ENCODE measurements at places on chromosomes 2 and 18.

DNA sequence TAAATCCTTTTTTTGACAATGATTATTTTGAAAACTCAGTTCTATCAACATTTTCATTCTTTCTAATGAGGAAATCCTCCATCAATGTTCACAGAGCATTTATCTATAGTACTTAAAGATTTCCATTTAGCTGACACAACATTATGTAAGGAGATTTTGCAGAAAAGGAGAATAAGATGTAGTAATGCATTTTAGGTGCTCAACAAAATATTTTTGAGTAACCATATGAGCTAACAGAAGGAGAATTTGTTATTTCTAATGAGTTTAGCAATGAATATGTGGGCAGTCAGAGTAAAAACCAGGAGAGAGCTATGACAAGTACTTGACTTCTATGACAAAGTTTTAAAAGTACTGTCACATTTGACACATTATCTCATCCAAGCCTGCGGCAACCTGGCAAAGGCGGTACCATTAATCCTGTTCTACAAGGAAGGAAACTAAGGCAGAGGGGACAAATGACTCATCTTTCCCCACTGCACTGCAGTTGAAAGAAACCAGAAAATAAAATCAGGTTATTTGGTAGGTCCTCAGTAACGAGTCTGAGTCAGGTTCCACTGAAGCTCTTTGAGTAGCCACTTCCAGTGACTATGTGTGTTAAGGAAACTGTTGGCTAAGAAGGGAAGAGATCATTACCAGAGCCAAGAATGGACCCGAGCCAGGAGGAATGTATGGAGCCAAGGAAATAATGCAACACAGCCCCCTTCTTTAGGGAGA is 134.1 kb upstream of the ITGB6 start:
- DNase-seq: peak; percentile 78

DNA sequence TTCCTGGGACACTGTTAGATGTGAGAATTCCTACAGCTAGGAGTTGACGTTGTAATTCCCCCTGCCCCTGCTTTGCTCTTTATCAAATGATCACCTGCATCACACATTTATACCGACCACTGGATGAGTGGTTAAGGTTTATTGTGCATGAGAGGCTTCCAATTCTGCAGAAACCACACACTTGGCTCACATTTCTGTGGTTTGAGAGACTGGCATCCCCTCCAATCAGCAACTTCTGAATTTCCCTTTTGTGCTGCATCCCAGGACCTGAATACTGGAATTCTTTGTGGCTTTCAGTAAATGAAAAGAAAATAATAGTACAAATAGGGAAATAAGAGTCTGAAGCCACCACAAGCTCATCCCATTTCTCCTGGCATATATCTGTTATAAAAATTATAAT is 628.7 kb upstream of the PIK3C3 start:
- no peak for DNase-seq

DNA sequence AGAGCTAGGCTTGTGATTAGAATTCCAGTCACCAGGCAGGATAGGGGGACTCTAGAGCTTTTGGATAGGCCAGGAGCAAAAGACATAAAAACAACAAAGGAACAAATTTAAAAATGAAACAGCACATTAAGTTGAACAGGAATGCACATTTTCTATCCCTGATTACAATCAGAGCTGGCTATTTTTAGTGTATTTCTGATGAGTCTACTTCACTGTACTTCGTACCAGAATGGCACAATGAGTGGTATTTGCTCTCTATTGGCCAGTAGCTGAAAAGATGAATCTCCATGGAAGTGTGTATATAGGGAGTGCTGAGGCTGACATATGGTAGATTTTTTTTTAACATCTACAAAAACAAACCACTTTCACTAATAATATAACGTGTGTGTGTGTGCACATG is 34.2 kb upstream of the LRRTM1 start:
- DNase-seq: no peak

GRCh38 chr18:27969206-27969605 is 207.7 kb downstream of the CDH2 start:
- DNase-seq: no peak

DNA sequence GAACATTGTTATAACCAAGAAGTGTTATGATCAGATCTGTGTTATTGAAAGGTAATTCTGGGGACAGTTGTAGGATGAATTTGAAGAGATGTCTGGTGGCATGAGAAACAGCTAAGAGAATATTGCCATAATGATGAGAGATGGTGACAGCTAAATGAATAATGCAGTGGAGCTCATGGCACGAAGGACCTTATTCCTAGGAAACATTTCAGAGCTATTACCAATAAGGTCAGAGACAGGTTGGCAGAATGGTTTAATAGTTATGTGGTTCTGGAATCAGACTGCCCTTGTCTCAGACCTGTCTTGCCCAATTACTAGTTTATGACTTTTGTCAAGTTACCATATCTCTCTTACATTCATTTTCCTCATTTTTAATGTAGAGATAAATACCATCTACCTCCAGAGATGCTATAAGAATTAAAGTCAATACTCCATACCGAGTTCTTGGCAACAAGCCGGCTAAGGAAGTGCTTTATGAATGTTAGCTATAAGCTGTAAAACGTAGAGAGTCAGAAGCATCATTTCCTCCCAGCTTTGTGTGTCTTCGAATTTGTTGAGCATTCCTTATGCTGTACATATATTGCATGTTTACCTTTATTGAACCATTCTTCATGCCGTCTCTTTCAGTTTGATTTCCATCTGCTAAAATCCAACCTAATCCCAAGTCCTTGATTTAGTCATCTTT is 73.6 kb upstream of the COL5A2 start:
- peak; percentile 19 for DNase-seq

DNA sequence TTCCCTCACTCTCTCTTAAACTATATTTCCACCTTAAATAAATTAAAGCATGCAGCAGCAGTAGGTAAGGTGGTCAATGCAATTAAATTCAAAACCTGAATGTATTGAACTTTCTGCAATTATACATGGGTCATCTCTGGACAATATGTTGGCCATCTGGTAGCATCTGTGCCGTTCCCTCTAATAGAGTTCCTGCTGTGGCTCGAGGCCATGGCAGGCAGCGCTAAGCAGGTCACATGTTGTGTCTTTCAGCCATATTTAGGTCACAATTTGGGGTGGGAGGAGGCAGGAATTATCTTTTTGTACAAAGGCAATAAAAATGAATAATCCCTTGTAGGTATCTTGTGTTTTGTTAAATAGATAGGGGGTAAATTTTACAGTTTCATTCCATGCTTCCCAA is 676.2 kb downstream of the ZEB2 start:
- no peak for DNase-seq

DNA sequence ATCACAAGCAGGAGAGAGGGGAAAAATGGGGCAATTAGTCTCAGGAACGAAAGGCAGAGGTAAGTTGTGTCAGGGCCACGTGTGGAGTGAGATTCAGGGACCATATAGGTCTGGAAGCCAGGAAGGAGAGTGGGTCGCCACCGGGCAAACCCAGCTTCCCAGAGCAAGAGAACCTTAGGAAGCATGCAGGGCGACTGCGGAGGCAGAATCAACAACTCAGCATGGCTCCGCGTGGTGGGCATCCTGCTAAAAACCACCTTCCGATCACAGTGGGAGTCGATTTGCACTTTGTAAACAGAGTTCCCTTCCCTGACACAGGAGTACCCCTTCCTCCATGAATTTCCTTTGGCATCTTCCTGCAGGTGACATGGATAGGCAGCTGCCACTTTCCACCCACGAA is 114.6 kb downstream of the TTC32 start:
- DNase-seq: no peak

DNA sequence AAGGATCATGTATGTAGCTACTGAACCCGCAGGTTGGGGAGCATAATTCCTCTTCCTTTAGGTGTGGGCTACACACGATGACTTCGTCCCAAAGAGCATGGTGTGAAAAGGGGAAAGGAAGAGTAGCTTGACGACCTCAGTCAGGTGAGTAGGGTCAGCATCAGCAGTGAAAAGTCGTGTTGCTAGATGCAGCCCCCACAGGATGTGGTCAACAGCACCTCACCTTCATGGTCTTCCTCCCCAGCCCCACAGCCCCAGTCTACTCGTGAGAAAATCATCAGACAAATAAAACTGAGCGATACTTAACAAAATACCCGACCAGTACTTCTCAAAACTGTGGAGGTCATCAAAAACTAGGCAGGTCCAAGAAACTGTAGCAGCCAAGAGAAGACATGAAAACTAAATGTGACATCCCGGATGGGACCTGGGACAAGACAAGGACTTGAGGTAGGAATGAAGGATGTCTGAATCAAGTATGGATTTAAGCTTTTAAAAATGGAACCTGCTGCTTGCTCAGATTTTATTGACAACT is 77.5 kb upstream of the NFATC1 start:
- DNase-seq: no peak

GRCh38 chr2:185567940-185568339 is 170.7 kb upstream of the FSIP2 start:
- DNase-seq: no peak

- DNase-seq: no peak
These were observed 35.2 kb downstream of the UXS1 start for GRCh38 chr2:106158871-106159270.

DNA sequence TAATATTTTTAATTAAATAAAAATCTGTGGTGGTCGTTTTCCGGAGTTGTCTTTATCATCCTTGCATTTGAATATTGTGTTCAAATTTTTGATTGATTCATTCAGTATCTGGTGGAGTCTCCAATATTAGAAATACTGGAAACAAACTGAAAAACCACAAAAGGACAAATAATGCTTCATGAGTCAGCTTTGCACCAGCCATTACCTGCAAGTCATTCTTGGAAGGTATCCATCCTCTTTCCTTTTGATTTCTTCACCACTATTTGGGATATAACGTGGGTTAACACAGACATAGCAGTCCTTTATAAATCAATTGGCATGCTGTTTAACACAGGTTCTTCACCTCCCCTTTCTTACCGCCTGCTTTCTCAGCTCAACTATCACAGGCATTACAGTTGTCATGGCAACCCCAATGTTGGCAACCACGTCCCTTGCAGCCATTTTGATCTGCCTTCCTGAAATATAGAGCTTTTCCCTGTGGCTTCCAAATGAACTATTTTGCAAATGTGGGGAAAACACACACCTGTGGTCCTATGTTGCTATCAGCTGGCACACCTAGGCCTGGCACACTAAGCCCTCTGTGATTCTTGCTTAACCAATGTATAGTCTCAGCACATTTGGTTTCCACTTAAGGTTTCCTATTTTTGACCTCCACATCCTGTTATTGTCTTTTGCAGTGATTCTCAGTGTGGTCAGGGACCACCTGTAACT is 6.5 kb downstream of the CTLA4 start:
- no peak for DNase-seq

- DNase-seq: no peak
These were observed 131.4 kb upstream of the BOD1L2 start for GRCh38 chr18:57015451-57015850.

All from dermis blood vessel endothelial cell (primary cell).